ENCODE measurements at places on chromosomes 3 and 15.
A peak's percentile ranks its signal among the peaks of the same experiment; 100 is the strongest.

DNA sequence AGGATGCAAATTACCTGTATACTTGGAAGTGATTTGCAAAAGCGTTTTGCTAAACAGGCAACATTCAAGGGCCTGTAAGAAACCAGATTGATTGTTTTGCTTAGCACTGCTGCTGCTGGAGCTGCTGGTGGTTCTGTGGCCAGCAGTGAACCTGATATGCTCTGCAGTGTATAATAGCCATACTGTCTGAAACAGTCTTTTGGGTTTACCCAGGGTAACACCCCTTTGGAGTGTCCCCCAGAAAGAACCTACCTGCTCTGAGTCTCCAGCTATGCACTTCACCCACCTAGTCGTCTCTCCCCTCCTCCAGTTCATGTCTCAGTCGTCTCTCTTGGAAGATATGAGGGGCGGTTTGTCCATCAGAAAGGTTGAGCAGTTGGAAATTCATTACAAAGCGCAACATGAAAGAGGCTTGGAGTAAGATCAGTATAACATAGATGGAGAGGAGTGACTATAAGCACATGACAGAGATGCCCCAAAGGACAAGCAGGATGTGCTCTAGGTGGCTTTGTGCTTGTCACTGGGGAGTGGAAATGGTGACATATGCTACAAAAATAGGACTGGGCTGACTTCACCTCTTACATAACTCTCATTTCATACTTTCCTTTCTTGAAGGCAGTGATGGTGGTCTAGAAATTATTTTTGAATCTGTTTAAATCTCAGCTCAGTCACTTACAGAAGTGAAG is 3.8 kb downstream of the MKRN2 start:
- no peak for DNase-seq

- DNase-seq: no peak
Observed at GRCh38 chr15:95550702-95551101, 779.8 kb upstream of the NR2F2 start.

DNA sequence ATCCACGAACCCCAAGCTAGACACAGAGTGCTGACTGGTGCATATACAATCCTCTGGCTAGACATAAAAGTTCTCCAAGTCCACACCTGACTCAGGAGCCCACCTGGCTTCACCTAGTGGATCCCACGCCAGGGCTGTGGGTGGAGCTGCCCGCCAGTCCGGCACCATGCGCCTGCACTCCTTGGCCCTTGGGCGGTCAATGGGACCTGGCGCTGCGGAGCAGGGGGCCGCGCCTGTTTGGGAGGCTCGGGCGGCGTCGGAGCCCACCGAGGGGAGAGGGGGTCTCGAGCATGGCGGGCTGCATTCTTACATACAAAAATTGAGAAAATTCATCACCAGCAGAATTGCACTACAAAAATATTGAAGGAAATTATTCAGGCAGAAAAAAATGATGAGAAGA is 120.7 kb upstream of the FAN1 start:
- DNase-seq: no peak

DNA sequence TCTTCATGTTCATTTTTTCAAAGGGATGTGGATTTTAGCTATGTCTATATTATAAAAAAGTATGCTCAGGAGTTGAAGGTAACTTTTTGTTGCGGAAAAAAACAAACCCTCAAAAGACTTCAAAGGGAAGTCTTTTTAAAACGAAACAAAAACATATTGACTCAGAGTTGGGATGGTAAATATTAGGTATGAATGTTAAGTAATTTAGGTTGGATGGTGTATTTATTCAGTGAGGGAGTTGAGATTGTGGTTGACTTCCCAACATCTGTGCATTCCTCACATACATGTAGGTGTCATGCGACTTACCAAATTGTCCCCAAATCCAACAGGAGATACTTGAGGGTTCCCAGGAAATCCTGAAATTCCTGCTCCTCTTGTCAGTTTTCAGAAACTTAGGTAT is 32.7 kb upstream of the PLSCR5 start:
- DNase-seq: no peak

GRCh38 chr3:134093956-134094355 is 64.2 kb upstream of the SLCO2A1 start:
- no peak for DNase-seq

DNA sequence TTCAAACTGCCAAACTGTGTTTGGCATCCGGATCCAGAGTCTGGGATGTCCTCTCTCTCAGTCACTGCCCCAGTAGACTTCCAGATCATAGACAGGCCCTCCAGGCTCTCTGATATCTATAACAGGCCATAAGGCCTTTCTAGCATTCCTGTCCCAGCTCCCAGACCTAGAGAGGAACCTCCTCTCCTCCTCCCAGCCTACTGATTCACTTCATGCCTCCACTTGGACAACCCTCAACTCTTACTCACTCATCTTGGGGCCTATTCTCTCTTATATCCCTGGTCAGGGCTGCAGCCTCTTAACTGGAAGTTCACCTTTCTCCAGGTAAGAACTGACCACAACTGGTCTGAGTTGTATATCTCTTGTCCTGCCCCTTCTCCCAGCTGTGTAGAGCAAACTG is 253.7 kb upstream of the TRIM42 start:
- no peak for DNase-seq

DNA sequence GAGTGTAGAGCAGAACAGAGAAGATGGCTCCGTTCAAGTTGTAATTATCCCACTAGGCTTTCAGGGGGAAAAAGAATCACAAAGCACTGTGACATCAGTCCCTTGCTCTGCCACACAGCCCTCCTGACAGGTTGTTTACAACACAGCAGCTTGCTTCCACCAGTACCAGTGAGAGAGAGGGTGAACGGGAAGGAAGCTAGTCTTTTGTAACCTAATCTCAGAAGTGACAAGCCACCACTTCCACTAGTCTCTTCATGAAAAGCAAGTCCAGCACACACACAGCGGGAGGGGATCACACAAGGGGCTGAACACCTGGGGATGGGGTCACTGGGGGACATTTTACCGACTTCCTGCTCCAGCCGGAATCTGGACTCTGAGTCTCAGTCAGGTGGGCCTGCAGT is 86.3 kb downstream of the FAM81A start:
- no peak for DNase-seq

DNA sequence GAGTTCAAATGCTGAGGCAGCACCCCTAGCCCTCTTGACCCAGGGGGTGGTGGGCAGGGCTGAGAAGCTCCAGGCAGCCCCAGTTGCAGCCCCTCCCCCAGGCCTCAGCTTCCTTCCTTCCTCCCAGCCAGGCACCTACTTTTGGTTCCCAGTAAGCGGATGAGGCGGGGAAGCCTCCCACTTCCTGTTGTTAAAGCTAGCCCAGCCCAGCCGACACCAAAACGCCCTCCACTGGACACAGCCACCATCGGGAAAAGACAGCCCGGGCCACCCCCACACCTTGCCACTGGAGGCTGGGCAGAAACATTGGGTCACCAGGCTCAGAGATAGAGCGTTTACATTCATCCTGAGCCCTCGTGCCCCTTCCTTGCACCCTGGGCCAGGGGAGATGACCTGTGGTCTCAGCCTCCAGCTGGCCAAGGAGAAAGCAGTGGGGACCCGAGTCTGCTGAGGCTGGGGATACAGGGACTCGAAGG is 3.5 kb downstream of the DUSP7 start:
- DNase-seq: peak; percentile 35

DNA sequence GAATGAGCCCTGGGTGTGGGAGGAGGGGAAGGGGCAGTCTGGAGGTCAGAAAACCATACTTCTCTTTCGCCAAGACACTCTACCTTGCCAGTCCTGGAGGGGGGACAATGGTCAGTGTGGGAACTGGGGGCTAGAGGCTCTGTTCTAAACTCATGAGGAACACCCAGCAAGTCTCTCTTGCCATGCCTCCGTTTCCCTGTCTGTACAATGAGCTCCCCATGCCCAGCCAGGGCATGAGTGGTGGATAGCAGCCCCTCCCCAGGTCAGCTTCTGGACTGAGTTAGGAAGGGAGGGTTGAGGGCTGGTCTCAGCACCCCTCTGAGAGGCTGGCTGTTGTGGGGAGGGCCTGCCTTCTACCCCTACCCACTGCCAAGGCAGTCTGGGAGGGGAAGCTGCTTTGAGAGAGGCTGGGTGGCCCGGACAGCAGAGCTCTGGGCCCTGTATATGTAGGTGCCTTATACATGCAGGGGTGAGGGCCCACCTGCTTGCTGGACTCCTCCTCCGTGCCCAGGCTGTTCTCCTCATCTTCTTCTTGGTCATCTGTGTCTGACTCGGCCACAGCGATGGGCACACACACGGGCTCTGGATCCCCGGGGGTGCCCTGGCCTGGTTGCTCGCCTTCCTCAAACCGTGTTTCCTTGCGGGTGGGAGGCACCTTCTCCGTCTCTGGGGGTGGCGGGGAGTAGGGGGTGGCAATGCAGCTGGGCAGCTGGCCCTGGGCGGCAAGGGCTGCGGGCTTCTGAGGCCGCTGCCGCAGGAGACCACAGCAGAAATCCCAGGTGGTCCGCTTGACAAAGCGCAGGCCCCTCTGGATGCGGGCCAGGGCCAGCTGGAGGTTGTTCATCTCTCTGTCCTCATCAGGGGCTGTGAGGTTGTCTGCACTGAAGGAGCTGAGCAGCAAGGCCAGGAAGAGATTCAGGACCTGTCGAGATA is 68.8 kb downstream of the SCN5A start:
- DNase-seq: no peak

DNA sequence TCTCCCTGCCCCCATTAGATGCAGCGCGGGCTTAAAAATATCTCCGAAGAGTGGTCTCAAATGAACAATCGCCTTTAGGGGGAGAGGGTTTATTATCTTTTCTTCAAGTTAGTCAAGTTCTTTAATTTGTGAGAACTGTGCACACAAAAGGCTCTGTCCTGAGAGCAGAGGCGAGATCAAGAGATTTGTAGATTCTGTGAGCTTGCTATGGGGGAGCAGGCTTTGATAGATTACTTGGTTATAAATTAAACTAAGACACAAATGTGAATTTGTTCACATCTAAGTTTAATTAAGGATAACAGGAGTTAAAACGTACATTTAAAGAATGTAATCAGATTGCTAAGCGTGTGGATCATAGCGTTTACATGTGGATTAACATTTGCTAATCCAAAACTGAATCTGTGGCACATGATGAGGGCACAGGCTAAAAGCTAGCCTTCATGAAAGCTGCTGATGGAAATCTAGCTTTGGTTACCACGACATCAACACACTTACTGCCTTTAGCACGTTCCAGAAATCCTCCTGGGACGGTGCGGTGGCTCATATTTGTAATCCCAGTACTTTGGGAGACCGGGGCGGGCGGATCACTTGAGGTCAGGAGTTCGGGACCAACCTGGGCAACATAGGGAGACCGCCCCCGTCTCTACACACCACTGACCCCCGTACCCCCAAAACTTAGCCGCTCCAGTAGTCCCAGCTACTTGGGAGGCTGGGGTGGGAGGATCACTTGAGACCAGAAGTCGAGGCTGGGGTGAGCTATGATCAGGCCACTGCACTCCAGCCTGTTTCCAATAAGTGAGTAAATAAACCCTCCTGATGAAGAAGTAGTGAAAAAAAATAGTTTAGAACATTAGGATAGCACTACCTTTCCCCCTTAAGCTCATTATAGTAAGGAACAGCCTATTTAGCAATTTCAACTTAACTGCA is 1.0 kb upstream of the PRTG start:
- DNase-seq: no peak

DNA sequence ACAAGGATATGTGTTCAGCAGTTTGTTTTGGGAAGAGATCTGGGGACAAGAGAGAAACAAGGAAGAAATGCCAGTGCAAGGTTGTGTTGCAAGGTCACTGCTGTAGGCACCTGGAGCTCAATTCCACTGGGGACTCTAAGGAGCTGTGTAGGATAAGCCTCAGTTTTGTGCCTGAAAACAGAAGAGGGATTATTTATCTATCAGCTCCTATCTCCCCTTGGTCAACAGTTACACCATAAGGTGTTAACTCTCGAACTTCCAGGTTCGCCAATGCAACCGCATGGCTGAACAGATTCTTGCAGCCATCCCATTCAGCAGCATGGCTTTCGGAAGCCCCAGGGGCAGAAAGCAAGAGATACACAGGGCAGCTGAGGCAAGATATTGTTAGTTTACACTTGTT is 41.6 kb upstream of the CNOT10 start:
- DNase-seq: no peak

All from activated T-helper 1 cell treated with Interleukin-2 at 50 U/mL for 16 hours (primary cell).